ENCODE measurements at places on chromosomes 7 and 10.

DNA sequence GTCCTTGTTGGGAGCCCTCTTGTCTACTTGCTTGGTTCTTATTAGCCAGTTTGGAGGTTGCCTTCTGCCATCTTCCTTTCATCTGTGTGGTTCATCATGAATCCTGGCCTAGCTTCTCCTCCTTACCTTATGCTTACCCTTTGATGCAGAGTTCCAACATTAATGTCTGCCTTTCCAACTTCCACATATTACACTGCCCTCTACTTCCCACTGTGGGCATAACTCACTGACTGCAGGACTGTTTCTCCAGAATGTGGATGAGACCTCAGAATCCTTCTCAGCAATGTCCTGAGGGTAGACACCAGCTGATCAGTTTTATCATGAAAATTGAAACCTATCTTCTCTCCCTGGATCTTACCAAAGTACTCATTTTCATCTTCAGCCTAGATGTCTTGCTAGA, 491.0 kb downstream of the LRMDA start:
- no peak for DNase-seq

DNA sequence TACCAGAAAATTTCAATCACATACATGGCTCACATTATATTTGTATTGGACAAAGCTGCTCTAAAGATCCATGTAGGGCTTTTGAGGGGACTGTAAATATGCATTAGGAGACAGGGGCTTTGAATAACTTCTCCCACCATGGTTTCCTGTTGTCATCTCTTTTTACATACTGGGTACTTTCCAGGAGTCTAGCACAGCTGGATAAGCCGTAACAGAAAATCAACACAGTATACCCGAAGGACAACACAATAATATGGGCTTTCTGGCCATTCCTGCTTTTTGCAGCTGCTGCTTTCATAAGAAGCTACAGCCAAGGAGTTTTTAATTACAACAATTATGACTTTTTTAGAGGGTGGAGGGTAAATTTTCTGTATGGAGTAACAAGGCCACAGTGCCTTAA, 63.4 kb upstream of the SRPK2 start:
- no peak for DNase-seq

DNA sequence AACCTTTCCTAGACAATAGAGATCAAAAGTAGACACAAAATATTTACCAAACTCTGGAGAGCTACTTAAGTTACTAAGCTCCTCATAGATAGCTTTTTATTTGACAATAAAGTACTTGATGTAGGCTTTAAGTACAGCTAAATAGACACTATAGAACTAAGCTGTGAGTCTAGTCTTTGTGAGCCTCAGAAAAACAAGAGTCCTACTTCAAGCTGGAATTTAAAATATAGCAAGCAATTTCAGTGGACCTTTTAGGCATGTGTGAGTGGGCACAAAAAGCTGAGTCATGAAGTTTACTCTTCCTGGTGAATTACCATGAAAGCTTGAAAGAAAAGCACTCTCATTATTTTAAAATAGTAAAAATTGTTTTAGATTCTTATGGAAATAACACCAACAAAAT, 76.1 kb downstream of the ADD3 start:
- no peak for DNase-seq

DNA sequence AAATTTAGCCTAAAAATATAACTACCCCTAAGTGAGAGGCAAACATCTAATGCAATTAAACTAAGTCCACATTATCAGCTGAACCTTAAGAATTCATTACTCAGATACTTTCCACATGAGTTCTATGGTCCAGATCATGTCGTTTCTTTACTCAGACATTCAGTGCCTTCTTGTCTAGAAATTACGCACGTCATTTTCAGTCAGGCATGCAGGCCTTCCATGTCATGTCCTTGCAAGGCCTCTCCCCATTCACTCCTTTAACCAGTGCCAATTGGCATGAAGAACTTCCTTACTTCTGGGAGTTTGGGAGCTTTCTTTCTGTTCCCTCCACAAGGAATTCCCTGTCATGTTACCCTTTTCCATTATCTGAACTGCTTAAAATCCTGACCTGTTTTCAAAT, 118.8 kb downstream of the NRP1 start:
- DNase-seq = no peak

- peak; percentile 44 for DNase-seq
These were observed at the start of gene BLNK for GRCh38 chr10:96271016-96271815. BLNK (minus strand) TSS chr10:96271569; CDS start chr10:96271398, 171 bp downstream.

DNA sequence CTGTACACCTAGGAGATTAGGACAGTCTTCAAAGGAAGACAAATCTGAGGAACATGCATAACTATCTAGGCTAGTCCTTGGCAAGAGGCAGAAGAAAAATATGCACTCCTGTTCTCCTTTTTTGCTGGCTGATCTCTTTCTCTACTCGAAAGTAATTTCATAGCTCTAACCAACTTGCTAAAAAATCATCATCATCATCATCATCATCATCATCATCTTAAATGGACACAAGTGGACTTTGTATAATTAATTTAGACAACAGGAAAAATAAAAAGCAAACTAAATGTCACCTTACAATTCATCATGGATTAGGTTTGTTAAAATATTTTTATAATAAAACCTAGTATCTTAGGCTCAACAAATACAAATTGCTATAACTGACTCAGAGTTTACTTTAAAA, 47.2 kb upstream of the DKK1 start:
- DNase-seq = no peak

DNA sequence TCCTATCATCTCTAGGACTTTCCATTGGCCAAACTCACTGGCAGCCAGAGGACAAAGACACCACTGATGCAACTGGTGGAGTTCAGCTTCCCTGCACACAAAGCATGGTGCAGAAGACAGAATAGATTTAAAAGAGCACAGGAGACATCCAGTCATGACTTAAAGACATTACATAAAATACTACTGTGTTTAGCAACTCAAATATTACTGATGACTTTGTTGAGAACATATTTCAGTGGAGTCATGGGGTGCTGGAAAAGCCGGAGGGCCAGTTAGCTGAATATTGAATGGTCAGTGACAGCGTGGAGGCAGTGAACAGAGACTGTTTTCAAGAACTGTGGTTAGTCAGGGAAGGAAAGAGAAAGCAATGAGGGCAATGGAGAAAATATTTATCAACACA, 296.3 kb upstream of the NRP1 start:
- DNase-seq = no peak

- DNase-seq = no peak
These were observed 25.5 kb upstream of the INMT start for GRCh38 chr7:30726296-30727006.

DNA sequence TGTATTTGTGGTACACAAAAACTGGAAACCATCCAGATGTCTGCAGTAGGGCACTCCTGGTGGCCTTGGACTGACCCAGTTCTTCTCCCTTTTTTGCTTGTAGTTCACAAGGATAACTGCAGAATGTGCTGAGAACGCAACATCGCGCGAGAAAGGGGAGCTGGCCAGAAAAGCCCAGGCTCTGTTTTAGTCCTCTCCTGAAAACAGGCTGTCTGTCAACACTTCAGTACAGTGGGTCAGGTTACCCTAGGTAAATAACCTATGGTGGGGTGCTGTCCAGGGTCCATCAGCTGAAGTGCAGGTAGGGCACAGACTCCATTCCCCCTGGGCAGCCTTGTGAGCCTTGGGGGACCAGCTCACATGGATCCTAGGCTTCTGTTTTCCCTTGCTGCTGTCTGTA, 495.8 kb downstream of the MDFIC start:
- no peak for DNase-seq

DNA sequence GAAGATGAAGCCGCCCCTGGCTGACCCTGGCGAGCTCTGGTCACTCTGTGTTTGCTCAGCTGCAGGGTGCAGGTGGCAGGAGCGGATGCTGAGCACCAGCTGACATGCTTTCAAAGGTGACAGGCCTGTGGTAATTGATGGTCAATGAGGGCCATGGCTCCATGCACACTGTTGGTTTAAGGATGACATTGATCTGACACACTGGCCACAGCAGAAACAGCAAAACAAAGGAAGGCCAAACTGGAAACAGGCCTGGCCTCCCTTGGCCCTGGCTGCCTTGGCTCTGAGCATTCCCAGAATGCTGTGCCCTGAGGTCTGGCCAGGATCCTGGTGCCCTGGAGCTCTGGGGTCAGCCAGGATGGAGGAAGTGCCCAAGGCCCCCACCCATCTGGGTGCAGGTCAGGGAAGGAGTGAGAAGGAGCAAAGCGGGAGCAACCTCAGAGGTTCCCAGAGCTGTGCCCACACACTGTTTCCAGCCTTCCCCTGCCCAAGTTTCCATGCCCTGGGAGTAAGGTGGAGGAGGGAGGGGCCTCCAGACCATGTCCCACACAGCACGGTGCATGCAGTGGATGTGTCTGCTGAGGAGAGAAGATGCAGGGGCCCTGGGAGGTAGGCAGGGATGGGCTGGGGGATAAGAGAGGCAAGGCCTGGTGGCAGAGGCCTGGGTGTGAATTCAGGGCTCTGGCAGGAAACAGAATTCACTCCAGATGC, 302.2 kb downstream of the RPS24 start:
- DNase-seq = no peak

DNA sequence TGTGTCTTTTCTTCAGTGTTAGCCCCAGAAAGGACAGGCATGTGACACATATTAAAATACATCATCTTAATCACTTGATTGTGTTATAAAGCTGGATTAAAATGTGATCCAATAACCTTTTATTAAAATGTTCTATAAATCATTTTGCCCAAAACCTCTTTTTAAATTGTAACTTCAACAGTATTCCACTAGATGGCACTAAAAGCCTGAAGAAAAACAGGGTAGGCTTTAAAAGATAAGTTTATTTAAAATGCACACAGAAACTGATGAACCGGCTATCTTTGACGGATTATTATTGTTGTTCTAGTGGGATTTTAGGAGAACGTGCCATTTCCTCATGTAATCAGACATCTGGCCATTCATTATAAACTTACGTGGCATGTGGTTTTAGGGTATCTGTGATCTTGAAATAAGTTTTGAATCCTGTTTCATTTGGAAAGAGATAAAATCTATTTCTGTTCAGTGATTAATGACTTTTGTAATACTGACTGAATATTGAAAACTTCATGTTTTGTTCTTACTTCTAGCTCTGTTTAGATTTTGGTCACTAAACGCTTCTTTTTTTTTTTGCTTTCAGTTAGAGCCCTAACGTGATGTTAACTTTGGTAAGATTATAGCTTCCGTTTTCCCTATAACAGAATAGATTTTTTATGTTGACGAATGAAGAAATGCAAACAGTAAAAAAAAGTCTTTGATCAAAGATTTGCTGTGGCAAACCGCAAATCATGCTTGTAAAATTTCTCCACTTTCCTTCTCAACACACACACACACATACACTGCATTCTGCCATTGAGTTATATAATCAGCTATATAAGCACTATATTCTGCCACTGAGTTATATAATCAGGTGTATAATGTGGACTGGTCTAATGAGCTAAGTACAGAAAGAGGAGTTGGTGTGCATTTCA, 13.6 kb downstream of the VPS50 start:
- DNase-seq = no peak
